ENCODE measurements at places on chromosomes 6 and 20. TPM values are rescaled to one million over a fixed set of nuclear protein-coding genes. Genes with fewer than 3 reads are reported as not detected.
A peak's percentile ranks its signal among the peaks of the same experiment; 100 is the strongest.

The DNAH8 gene
- total RNA-seq = under 0.01 TPM

DNA sequence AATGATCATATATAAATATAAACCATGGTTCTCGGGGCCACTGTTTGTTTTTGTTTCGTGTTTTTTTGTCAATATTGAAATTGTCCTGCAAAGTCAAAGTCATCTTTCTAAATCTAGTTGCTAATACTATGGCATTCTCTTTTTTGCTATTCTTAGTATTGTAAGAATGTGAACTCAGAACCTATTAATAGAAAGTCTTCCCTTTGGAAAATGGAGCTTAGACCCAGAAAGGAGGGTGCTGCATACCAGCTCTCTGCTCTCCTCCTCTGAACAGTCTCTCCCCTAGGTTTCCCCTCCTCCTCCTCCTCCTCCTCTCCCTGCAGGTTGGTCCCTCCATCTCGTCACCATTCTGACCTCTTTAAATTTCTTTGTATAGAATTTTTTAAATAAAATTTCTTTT lies 150.4 kb upstream of the CCN2 start:
- DNase-seq = no peak

GRCh38 chr6:134766497-134766896 lies 183.4 kb downstream of the ALDH8A1 start:
- DNase-seq = no peak

DNA sequence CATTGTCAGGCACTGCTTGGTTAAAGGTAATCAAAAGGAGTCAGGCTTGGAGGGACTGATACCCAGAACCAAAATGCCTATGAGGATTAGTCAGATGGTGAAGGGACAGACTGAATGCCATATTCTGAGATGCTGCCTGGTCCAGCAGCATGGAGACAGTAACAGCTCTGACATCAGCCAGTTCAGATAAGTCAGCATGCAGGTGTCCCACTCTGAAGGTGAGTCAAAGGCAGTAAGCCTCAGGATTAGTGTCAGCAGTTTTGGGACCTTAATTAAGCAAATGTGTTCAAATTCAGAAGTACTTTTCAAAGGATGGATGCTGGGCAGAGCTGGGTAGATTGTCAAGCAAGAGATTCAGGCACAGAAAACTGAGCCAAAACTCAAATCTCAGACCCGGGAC lies 198.4 kb downstream of the RPS12 start:
- DNase-seq = no peak

The TSBP1 gene
- total RNA-seq = not detected

DNA sequence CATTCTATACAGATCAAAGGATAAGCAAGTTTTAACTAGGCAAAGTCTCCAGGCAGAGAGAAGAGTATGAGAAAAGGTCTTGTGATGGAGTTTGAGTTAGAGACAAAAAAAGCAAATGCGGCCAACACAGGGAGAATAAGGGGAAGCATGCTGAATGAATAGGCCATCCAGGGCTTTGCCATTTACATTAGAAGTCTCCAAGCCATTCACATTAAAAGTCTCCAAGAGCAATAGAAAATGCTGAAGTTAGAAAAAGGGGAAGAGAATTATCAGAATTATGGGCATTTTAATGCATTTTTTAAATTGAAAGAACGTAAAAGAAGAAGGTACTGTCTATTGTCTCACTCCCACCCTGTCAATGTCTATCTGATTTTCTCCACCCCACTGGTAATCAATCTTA lies 49.4 kb downstream of the PDSS2 start:
- DNase-seq = no peak

- DNase-seq = peak; percentile 76
Measured at GRCh38 chr6:130020907-130021629, 2.7 kb downstream of the L3MBTL3 start.

The BTNL2 gene
- total RNA-seq = not detected

GRCh38 chr6:105509506-105510331 lies 106.8 kb upstream of the PREP start:
- DNase-seq = no peak

The ZKSCAN4 gene
- total RNA-seq = 7.2 TPM

GRCh38 chr20:20002101-20002998 lies 14.8 kb upstream of the NAA20 start:
- DNase-seq = no peak

The CDK19 gene
- total RNA-seq = 17.9 TPM

DNA sequence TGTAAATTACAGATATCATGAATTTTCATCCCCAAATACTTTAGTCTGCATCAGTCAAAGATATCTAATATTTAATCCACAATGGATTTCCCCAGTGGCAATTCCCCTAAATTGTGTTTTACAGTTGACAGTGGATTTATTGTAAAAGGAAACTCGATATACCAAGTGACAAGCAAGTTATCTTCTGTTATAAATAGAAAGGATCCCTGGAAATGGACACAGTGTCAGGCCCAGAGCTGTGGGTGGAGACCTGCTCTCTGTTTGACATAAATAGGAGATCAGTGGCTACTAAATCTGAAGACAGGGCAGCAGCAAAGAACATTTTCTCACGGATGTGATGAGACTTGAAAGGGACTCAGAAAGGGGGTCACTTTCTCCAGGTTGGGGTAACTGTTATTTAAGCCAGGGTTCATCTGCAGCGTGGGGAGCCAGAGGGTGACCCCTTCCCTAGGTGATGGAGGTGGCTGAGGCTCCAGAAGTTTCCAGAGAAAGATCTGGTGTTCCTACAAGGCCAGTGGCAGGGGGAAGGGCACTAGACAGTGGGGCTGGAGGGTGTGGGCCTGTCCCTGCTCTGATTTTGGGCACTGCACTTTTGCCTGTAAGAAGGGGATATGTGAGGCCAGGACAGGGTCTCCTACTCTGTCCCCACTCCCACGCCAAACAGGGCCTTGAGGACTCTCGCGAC lies 12.3 kb upstream of the FAM110A start:
- DNase-seq = no peak

The EPM2A gene
- 19.5 TPM for total RNA-seq

- no peak for DNase-seq
Measured at GRCh38 chr20:12966468-12967085, 42.2 kb upstream of the SPTLC3 start.

The FBXO30 gene
- 8.0 TPM for total RNA-seq

The PROKR2 gene
- not detected for total RNA-seq

- no peak for DNase-seq
Measured at GRCh38 chr6:152954443-152954842, 28.4 kb downstream of the FBXO5 start.

DNA sequence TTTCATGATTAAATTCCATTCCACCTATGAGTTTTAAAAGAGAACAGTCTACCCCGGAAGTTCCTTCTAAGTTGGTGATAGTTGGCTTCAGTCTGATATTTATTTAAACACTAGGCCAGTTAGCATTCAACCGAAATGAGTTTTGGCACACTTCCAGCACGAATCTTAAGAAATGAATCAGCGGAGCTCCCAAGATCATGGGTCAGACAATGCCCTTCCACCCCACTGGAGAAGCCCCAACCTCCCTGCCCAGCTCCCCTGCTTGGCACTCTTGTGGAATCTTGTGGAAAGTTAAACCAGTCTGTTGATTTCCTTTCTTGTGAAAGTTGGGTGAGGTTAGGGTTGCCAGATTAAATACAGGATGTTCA lies 64.3 kb downstream of the MKKS start:
- no peak for DNase-seq

The LY6G5C gene
- 0.64 TPM for total RNA-seq

DNA sequence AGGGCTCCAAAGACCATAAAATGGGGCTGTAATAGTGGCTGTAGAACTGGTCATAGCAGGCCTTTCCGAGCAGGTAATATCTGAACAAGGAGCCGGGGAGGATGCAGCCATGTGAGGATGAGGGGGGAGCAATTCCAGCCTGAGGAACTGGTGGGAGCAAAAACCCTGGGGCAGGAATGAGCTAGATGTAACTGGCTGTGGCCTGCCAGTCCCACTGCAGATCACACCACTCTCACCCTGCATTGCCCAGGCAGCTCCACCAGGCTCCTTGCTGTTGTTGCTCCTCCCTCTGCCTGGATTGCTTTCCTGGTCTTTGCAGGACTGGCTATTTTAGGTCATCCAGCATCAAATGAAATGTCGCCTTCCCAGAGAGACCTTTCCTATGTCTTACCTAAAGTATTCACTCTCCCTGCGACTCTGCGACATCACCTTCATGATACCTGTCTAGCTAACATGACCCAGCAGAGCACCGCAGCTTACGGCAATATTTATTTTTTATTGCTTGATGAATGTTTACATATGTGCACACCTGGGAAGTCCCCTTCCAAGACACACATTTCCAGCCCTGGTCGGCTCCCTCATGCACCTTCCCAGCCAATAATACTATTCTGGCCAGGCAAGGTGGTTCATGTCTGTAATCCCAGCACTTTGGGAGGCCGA lies 2.4 kb upstream of the ZFP64 start:
- DNase-seq = no peak

The SAMD5 gene
- total RNA-seq = 13.5 TPM

The FNDC11 gene
- total RNA-seq = 0.29 TPM

The DCDC2 gene
- 9.5 TPM for total RNA-seq

GRCh38 chr20:57471496-57472372 lies 53.2 kb downstream of the CTCFL start:
- DNase-seq = no peak

GRCh38 chr6:35319346-35320030 lies 21.9 kb downstream of the DEF6 start:
- DNase-seq = no peak

The SLC35D3 gene
- total RNA-seq = not detected

- no peak for DNase-seq
Measured at GRCh38 chr6:16238963-16239797, 793 bp downstream of the GMPR start.

DNA sequence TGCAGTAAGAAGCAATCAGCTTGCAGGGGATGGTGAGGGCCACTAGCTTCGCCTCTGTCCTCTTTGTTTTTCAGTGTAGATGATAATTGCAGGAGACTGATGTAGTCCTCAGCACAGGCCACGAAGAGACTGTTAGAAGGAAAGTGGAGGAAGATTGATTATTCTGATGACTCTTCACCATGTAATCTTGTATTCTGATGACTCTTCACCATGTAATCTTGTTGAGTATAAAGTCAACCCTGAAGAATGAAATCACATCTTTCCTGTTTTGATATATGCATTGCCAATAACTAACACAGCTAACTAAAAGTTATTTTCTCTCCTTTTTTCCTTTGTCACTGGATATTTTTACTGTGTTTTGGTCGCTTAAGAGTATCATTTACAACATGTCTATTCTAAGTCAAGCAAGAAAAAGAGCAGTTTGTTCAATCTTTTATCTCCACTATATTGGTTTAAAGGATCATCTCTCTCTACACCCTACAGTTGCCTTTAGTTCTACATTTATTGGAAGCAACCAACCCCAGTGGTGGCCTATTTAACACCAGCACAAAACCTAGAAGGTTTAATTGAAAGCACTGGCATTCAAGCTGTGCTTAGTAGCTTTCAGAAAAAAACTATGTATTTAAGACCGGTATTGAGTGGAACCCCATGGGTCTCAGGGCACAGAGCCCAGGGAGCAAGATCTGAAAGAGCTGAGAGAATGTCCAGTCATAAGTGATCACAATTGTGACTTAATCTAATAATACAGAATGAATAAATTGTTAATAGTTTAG lies 107.2 kb upstream of the BTBD3 start:
- no peak for DNase-seq

DNA sequence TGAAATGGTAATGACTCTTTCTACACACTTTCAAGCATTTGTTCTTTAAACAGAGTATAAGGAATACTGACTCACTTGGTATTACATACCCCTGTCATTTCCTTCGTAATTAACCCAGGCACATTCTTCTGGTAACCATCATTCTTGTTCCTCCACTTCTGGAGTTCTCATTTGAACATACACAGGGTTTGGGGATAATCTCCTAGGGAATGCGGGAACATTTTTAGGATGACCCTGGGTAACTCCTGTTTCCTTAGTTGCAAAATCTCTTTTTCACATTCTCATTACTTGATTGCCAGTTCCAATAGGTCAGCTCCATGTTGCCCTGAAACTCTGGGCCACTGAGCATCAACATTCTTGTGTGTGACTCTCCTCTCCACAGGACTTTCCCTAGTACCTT lies 51.5 kb upstream of the E2F3 start:
- DNase-seq = no peak

Data from breast epithelium (tissue), 4 donors.